ENCODE measurements at places on chromosomes 4 and X.

GRCh38 chrX:40022421-40022820, 75.3 kb downstream of the BCOR start:
- DNase-seq, result no peak

DNA sequence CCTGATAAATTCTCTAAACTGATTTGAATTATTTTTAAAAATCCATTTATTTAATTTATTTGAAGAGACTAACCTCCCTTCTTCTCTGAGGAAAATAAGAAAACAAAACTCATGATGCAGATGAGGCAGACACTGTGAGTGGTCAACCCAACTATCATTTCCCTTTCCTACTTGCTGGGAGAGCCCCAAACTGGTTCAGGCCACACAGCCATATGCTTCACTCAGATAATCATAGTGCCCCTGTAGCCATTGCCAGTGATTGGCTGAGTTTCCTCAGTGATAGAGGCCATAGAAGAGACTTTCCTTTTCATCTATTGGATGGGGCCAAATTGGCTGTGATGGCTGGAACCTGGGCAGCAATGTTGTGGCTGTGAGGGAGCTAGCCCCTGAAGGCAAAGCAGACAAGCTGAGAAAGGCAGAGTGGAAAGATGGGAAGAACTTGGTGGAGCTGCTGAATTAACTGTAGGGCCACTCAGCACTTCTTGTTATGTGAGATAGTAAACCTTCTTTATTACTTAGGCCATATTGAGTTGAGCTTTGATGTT, 49.8 kb downstream of the RAB33B start:
- no peak for DNase-seq

DNA sequence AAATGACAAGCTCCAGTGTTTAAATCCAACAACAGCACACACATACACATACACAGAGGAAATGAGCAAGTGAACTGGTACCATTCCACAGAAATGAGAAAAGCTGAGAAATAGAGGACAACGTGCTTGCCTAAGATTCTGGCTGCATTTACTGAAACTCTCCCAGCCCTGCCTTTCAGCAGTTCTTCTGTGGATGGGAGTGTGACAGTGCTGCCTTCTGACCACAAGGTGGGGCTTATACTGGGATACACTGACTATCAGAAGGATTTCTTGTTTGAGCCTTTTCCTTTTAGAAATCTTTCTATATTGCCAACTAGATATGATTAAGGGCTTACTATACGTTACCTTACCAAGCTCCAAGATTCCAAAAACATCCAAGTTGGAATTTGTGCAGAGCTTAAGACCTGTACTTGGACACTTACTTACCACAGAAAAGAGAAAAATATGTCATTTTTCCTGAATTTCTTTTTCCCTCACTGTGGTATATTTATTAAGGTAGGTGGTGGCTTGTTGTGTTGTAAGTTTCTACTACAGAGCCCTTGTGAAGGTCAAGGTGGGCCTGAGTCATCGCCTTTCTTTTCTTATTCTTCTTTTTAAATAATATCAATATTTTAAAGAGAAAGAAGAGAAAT, 10.7 kb upstream of the CXCL8 start:
- DNase-seq, result no peak

DNA sequence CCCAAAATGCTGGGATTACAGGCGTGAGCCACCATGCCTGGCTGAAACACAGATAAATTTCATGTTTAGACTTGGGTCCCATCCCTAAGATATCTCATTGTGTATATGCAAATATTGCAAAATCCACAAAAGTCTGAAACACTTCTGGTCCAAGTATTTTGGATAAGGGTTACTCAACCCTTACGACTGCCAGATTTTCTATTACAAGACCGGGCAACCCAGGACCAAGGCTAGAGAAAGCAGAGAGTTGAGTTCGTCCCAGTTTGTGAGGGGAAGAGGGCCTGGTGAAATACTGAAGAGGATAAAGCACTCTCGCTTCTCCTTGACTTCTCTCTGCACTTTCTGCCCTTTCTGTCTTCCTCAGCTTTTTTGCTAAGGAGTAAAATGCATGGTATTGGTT, 34.5 kb downstream of the ZFX start:
- DNase-seq, result no peak

- DNase-seq, result no peak
Measured at GRCh38 chr4:141565379-141566089, 70.8 kb upstream of the IL15 start.

DNA sequence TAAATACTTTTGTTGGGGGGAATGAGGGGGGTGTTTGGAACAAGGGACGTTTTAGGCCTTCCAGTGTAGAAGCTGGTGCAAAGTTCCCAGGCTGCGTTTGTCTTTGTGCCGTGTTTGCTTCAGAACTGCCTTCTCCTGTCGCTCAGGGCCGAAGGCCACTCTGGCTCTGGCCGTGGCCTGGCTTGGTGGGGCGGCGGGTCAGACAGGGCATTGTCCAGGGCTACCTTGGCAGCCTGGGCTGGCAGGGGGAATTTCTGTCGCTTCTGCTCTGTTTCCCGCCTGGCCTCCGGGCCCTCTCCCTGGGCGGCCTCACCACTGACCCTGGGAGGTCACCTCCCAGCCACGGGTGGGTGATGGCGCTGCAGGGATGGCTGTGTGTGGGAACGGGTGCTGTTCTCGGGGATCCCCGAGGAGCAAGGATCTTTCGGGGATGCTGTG, 140.0 kb downstream of the COL4A6 start:
- DNase-seq, result no peak

DNA sequence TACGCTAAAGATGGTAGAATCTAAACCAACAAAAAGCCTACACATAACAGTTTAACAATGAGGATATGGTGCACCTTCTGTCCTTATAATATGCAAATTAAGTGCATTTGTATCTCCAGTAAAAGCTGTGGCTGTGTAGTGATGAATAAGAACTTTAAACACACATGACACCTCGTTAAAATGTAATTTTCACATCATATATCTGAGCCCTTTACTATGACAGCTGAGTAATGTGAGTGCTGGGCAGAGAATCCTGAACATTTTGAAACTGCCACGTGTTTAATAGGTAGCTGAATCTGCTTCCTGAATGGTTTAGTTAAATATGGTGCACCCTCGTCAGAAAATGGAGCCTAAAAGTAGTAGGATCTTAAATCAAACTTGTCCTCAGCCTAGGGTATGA, 540.8 kb downstream of the ADGRL3 start:
- no peak for DNase-seq

GRCh38 chrX:84188320-84188834, 378 bp upstream of the RPS6KA6 start:
- no peak for DNase-seq

- no peak for DNase-seq
Measured at GRCh38 chr4:184293552-184293951, 75.9 kb upstream of the ENPP6 start.

GRCh38 chr4:141543176-141543575, 93.2 kb upstream of the IL15 start:
- DNase-seq, result no peak

- no peak for DNase-seq
Measured at GRCh38 chr4:1290165-1290977, 680 bp downstream of the MAEA start.

- no peak for DNase-seq
Measured at GRCh38 chr4:27894951-27895350, 1034.3 kb downstream of the STIM2 start.

DNA sequence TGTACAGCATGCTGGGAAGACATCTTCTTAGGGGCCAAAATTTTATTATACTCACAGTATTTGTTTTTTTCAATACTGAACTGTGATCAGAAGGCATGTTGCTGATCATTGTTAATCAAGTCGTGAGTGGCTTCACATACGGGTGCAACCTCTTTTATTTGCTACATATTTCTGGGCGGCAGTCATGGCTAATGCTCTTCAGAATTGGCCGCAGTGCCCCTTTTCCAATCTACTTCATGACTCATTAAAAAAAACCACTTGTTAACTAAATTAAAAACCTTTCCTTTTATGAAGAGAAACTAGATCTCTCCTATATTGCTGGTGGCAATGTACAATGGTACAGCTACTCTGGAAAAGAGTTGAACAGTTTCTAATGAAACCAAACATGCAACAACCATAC, 101.5 kb upstream of the C1GALT1C1 start:
- no peak for DNase-seq

DNA sequence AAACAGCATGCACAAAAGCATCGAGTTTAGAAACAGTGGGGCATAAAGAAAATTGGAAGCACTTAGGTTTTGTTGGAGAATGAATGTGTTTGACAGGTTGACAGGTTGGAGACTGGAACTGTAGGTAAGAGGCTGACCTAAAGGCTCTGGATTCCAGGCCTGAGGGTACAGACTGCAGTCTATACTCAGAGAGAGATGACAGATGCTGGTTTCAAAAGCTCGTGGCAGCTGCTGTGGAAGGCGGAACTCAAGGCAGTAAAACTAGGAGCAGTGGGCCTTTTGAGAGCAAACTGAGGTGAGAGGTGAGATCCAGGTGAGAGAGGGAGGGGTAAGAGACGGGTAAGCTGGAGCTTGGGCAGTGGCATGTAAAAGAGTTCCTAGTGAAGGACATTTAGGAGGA, 415.2 kb downstream of the TRIML1 start:
- DNase-seq, result no peak

DNA sequence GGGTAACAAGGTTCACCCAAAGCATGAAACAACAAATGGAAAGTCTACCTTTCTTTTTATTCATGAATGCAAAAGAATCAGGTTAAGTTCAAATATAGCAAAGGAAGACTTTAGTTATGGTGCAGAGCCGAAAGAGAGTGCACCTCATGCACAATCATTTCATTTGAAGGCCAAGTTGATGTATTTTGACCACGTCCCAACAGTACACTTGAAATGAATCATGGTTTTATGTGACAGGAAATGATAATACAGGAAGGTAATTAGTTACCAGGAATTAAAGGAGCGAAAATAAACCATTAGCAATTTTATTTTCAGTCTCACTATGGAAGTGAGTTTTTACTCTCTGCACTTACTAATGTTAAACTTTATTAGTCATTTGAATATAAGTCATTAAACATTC, 281.2 kb upstream of the DIAPH2 start:
- no peak for DNase-seq

DNA sequence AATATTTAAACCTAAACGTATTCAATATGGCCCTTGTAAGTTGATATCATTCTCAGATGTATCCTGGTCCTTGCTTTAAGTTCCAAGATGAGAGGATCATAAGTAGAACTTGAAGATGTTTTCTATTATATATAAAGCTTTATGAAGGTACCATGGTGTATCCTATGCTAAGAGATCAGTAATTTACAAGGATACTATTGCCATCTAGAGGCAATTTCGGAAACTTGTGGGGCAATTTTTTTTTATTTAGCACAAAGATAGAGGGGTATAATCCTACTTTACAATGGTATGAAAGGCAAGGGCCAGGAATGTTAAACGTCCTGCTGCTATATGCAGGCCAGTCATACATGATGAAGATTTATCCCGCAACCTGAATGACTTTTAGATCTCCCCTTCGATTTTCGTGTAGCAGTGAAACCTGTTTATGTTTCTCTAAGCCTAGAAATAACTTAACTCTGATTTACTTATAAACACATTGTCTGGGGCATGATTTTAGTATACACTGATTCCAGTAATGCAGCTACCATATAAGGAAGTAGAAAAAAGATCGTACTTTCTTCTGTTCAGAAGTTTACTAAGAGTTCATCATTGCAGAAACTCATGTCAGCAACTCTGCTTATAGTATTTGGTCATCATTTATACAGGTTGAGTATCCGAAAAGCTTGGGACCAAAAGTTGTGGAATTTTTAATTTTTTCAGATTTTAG, 2.6 kb downstream of the SLC25A31 start:
- peak; percentile 20 for DNase-seq

DNA sequence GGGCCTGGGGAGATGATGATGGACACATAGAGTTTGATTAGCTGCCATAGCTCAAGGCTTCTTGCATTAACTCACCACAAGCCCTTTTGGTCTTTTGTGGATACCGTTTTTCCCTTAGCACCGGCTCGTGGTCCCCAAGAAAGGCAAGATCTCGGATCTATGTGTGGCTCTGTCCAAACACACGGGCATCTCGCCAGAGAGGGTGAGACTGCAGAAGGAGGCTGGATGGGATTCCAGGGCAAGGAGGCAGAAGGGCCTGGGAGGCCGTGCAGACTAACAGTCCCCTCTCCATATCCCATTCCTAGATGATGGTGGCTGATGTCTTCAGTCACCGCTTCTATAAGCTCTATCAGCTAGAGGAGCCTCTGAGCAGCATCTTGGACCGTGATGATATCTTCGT, 9.5 kb downstream of the USP11 start:
- no peak for DNase-seq

DNA sequence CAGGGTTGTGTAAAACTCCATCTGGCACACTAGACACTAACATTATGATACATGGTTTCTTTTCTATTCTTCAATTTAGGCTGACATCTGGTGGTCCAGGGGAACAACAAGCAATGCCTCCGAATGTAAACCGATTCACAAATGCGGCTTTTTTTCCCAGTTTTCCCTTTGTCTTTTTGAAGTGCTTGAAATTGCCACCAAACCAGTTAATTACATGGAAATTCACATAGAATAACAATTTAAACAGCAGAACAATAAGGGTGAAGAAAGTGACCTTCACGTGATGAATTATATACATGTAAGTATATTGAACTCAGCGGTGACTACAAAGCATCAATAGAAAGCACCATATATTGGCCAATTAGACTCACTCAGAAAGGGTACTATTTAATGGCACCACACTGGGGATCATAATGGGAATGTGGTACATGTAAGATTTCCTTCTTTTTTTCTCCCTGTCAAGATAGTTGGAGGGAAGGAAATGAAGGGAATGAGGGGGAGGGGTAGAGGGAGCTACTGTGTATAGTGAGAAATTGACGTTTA, 103.9 kb downstream of the MMRN1 start:
- no peak for DNase-seq

DNA sequence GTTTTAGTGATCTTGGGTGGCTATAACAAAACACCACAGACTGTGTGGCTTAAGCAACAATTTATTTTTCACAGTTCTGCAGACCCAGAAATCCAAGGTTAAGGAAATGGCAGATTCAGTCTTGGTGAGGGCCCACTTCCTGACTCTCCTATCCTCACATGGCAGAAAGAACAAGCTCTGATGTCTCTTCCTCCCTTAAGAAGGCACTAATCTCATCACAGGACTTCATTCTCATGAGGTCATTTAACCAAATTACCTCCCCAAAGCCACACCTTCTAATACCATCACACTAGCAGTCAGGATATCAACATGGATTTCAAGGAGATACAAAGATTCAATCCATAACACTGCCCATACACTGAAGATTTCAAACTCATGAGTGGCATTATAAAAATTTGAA, 350.3 kb downstream of the GRID2 start:
- DNase-seq, result no peak

DNA sequence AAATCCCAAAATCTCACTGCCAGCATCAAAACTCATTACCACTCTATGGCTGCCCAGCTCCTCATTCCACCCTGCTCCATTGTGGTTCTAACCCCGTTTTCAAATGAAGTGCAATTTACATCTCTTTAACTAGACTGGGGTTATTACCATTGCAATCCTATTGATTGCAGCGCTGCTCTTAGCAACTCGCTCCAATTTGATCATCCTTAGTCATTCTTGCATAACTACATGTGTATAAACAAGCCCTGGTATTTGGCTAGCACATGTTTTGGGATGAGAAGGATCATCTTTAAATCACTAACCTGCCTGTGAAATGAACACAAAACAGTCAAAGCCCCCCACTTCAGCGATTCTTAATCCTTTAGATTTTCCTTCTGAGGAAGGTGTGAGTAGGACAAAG, 340.1 kb upstream of the PPARGC1A start:
- no peak for DNase-seq

- no peak for DNase-seq
Measured at GRCh38 chr4:98951710-98952109, 22.8 kb upstream of the EIF4E start.

GRCh38 chrX:50002067-50002714, 79.8 kb downstream of the CLCN5 start:
- no peak for DNase-seq

Data from HS-27A (cell line).